ENCODE measurements at places on chromosomes 12 and 14.

DNA sequence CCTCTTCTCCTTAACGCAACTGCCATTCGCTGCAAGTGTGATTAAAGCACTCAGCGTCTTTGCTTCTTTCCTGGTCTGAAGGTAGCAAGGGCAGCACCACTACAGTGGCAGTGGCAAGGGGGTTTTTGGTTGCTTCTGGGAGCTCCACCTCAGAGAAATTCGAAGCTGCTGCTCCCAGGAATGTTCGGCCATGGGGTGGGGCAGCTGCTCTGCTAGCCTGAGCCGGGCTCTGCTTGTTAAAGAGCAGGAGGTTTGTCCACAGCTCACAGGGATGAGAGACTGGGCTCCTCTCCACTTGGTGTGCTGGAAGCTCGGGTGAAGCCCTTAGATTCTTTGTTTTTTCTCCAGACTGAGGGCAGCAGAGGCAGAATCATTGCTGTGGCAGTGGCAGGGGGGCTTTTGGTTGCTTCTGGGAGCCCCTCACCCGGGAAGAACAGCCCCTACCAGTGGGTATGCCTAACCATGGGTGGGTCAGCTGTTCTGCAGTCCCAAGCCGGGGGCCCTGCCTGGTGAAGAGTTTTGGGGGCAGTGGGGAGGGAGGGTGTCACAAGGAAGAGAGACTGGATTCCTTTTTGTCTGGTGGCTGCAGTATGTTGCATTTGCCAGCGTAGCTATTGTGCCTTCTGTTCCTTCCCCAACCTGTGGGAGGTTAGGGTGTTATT is 340.2 kb downstream of the AEBP2 start:
- DNase-seq = no peak

DNA sequence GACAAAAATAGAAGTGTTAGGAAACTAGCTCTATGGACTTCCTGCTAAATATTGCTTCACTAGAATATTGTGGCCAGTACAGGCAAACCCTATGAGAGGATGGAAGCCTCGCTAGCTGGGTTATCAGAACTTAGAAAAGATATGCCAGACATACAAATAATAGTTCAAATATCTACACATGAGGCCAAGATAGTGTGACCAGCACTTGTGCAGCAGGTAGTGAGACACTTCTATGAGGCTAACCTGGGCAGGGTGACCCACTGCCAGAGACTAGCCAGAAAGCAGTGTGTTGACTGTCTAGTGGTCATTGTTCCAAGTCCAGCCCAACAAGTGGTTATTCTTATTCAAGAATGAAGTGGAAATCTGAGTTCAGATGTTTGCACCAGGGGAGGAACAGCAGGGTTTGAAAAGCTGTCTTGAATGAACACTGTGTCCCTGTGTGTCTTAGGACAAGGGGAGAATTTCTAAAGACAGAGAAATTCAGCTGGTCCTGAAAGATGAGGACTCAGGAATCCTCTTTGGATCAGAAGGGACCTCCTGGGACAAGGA is 16.3 kb downstream of the TSPAN8 start:
- DNase-seq = no peak

- no peak for DNase-seq
These were observed 101.2 kb upstream of the CCDC175 start for GRCh38 chr14:59677771-59678231.

DNA sequence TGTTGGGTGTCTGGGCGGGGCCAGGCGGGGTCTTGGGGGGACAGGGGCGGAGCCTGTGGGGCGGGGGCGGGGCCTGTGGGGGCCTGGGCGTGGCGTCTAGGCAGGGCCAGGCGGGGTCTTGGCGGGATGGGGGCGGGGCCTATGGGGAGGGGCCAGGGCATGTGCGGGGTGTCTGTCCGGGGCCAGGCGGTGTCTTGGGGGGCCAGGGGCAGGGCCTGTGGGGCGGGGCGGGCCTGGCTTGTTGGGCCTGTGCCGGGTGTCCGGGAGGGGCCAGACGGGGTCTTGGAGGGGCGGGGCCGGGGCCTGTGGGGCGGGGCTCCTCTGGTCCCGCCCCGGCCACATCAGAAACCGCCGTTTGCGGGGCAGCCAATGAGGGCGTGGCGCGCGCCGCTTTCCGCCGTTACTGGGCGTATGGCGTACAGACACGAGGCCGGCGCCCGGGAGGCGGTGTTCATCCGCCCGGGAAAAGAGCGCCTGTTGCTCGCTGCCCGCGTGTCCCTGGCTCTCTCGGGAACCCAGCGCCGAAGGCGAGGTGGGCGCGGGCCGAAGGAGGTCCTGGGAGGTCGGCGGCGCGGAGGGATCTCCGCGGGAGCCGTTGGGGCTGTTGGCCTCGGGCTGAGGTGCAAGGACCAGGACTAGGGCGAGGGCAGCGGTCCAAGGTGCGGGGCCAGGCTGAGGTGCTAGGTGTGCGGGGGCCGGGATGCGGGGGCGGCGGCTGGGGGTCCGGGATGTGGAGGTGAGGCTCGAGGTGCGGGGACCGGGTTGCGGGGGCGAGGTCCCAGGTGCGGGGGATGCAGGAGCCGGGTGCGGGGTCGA is at the start of gene PIWIL1:
TSS of gene PIWIL1 (plus strand) at position 400 of the 816 bp plus-strand sequence. CDS start 4,705 bp downstream, outside the sequence.
- DNase-seq = no peak

DNA sequence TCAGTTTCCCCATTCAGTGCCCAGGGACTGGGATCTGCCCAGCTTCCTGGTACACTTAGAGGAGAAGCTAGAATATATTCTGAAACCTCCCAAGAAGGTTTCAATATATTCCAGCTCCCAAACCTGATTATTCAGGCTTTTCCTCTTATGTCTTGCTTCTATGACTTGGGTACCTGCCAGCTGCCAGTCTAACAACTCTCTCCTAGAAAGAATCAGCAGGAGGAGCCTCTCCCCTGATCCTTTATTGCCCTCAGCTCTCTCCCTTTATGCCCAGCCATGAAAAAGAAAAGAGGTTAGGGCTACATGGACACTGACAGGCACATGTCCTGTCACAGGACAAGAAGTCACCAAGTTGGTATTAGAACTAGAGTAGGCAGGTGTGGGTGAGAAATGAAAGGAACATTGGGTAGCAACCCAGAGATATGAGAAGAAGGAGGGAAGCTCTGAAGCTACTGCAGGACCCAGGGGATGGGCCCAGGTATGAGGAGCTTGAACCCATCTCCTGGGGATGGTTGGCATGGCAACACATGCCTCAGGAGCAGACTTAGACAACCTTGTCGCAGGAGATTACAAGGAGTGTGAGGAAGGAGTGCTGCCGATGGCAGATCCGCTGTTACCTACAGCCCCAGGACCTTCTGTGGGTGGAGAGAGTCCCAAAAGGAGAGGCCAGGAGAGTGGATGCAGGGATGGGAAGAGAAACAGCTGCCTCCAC is 2.0 kb upstream of the CACNB3 start:
- no peak for DNase-seq

- DNase-seq = no peak
These were observed 116.6 kb upstream of the PLEKHA5 start for GRCh38 chr12:19012965-19013364.

GRCh38 chr14:50212726-50213125 is 18.7 kb downstream of the SOS2 start:
- no peak for DNase-seq

- no peak for DNase-seq
These were observed 42.2 kb upstream of the MBIP start for GRCh38 chr14:36362648-36363047.

GRCh38 chr12:89880690-89881350 is 172.2 kb upstream of the ATP2B1 start:
- DNase-seq = no peak

GRCh38 chr14:92447416-92448197 is 66.0 kb upstream of the RIN3 start:
- no peak for DNase-seq

DNA sequence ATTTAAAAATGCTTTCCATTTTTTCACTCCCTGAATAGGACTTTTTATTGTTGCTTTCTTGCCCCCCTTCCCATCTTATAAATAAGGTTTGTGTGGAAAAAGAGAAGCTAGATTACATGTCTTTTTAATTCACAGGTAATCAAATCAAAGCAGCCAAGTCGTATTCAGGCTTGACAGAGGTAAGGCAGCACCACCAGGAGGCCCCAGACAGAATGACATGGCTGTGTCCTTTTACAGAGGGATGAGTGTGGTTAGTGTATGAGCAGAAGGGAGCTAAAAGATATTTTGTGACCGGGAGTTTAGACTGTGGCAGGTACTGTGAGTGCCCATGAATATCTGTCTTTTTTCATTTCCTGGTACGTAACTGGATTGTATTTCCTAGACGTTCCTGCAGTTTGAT is 596.1 kb downstream of the ETNK1 start:
- no peak for DNase-seq

DNA sequence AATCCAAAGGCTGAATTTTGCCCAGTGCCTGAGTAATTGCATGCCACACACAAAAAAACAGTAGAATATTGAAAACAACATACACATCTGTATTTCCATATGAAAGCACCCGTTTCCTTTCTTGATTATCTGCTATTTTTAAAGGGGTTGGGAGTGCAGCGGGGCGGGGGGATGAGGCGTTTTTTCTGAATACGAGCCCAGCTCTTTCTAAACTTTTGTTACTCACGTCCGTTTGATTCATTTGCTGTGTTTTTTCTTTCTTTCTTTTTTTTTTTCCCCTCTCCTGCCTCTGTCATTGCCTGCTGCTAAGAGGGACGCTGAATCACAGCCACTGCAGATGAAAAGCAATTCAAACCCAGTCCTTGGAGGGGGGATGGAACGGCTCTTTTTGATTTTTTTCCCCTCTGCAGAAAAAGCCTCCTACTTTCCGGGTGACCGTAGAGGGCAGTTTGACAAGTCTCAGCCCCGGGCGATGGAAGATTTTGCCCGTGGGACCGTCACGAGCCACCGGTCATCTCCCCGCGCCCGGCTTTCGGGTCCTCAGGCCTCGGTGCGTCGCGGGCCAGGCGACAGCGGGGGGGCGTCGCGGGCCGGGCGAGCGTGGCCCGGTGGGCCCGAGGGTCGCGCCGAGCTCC is 572 bp upstream of the RASSF8 start:
- DNase-seq = peak; percentile 69

- DNase-seq = no peak
These were observed 24.1 kb upstream of the TRIM9 start for GRCh38 chr14:51118993-51119392.

GRCh38 chr12:124993626-124994436 is at the start of gene BRI3BP:
Gene BRI3BP (plus strand): TSS chr12:124993645. CDS start chr12:124993791, 146 bp downstream.
- DNase-seq = no peak

- no peak for DNase-seq
These were observed 1.2 kb downstream of the LMO3 start for GRCh38 chr12:16604596-16605252.

- no peak for DNase-seq
These were observed 33.1 kb upstream of the FBXO34 start for GRCh38 chr14:55238019-55238680.

GRCh38 chr14:98906123-98906995 is 365.6 kb downstream of the BCL11B start:
- DNase-seq = no peak
